ENCODE measurements at places on chromosomes 1 and 21.
A peak's percentile ranks its signal among the peaks of the same experiment; 100 is the strongest.

DNA sequence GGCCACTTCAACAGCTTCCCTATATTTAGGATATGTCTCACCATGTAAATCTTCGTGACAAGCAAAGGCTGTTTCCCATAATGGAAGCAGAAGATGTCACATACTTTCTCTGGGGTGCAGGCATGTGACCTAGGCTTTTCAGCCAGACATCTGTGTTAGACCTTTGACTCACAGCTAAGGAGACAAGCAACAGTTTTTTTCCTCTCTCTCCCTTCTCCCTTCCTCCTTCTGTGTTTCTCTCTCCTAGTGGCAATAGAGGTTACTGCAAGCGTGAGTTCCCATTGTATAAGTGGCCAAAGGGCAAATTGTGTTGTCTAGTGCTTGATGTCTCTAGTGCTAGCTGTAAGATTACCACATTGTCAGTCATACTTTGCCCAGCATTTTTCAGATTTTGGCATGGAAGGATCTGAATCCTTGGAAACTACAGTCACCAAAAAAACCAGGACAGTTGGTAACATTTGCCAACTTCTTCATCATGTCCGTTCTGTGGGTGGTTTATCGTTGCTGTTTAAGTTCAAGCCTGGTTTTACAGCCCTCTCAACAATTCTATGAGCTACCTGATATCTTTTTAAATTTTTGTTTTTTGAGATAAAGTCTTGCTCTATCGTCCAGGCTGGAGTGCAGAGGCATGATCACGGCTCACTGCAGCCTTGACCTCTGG lies 44.4 kb upstream of the RABGAP1L start:
- peak; percentile 58 for DNase-seq

GRCh38 chr1:198186916-198187580 lies 30.2 kb downstream of the NEK7 start:
- DNase-seq = no peak

DNA sequence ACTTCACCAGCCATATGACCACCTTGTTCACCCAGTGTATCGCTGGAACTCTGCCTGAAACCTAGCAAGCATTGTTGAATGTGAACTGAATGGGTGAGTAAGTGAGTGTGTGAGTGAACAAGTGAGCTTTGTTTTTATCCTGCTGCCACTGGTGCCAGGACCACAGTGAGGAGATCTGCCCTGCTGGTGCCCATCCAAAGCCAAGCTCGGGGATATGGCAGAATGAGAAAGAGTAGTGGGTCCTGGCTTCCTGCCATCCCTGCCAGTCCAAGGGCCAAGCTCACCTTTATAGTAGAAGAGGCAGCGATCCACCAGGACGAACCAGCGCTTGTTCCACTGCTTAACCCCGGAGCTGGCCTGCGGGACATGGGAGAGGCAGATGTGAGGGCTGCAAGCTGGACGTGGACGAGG lies 53.4 kb upstream of the GOLT1A start:
- DNase-seq = no peak

DNA sequence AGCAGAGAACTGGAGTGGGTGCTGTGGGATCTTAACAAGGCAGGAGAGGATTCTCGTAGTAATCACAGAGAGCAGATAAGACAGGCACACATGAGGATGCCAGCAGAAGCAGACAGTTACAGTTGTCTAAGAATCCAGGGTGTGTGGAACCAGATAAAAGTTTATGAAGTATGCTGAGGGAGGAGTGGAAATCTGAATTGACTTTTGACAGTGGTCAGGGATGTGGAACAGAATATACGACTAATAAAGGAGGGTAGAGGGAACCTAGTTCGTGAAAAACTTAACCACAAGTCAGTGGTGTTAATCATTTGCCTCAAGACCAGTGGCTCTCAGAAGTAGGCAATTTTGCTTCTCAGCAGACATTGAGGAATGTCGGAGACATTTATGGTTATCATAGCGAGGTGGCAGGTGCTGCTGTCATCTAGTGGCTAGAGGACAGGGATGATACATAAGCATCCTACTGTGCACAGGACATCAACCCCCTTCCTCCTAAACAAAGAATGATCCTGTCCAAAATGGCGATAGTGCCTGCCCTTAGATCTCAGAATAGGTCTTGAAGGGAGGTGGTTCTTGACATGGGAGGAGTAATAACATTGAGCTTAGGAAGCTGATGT lies 3.0 kb downstream of the LRRC8D start:
- DNase-seq = no peak

DNA sequence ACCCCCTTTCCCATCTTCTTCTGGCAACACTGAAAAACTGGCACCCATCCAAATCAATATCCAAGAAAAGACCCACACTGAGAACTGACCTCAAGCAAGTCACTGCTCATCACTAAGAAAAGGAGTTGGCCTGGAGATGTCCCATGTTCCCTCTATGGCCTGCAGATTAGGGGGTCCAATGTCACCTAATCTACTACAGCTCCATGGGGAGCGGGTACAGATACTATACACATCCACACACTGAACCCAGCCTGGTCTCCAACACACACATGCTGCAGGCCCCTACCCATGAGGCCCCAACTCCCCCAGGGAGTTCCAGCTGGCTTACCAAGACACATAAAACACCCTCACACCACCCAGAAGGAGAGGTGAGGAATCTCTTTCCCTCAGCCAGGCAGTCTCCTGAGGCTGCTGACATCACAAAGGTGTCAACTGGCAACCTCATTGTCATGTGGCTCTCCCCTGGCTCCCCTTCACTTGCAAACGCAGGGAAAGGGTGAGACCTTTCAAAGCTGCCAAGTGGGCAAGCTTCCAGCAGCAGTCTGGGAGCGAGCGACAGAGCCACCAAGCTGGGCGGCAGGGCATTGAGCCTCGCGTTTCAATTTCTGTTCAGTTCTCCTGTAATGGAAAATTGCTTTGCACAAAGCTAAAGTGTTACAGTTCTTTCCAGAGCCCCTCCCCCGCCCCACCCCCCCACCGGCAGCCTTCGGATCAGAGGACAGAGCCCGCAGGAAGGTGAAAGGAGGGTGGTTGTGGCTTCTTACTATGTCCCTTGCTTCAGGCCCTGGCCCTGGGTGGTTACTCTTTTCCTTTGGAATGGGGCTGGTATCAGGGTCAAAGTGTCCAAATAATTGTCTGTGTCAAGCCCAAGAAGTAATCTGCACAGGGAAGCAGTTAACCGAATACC lies at the start of gene LRRC52:
Gene LRRC52, plus strand, starts transcription at position 469 of the 907 bp plus-strand sequence. Its CDS starts 297 bp downstream, at position 766.
- no peak for DNase-seq

DNA sequence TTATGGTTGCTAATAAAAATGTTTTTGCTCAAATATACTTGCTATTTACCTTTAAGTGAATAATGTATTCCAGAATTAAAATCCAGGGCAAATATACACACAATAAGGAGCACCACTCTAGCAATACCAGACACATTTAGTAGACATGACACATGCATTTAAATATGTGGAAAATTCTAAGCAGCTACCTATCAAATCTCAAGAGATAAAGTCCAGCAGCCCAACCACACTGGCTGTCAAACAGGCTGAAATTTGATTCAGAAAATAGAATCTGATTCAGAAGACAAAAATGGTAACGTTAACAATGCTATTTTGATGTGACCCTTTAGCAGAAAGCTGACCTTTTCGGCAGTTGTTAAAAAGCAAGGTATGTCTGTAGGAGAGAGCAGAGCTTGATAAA lies 42.3 kb downstream of the PLEKHO1 start:
- DNase-seq = peak; percentile 79

DNA sequence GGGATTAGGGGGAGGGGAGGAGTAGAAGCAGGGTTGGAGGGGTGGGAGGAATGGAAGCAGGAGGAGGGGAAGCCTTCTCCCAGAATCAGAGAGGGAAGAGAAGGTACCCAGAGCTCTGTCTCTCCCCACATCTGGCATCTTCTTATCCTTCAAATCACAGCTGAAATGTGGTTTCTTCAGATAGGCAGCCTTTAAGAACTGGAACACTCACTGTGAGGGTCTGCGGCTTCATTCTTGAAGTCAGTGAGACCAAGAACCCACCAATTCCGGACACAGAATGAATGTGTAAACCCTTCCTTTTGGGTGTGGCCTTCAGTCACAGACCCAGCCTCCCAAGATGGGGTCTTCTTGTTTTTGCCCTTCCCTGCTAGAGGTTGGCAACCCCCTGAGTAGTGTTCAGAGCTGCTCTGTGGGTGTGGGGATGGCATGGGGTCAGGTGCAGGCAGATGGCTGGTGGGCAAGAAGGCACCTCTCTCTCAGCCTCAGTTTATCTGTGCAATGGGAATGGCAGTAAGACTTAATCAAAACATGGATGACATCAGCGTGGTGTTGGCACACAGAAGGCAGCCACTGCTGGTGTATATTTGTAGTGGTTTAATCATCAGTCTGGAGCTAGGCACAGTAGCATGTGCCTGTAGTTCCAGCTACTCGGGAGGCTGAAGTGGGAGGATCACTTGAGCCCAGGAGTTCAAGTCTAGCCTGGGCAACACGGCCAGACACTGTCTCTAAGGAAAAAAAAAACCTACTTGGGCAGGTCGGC lies 7.2 kb downstream of the FAAH start:
- peak; percentile 15 for DNase-seq

DNA sequence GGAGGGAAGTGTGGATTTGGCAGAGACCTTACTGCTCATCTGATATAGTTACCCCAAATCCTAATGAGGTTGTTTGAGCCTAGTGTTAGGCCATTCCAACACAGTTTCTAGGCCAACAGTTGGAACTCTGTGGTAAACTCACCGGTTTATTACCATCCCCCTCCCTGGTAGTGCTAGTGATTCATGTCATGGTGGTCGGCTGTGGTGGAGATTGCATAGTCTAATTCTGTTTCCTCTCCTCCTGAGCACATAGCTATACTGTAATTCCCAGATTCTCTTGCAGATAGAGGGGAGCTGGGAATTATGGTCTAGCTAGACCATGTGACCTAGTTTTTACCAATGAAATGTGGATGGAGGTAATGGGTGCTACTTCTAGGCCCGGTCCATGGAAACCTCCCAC lies 123.7 kb upstream of the KIF26B start:
- DNase-seq = no peak

DNA sequence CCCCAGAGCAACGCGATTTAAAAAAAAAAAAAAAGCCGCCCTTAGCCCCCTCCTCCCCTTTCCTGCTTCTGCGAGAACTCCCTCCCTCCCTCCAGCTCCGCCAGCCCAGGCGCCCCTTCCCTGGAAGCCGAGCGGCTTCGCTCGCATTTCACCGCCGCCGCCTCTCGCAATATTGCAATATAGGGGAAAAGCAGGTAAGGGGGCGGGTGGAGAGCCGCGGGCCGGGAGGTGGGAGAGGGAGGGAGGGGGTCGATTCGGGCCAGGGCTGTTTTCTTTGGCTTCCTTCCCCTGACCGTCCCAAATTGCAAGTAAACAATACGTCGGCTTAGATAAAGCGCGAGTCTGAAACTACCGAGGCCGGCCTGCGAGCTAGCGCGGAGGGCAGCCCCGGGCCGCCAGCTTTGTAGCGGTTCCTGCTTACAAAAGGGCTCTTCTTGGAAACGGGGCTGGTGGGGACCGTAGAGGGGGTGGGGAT lies 408 bp downstream of the LMO4 start:
- peak; percentile 63 for DNase-seq

DNA sequence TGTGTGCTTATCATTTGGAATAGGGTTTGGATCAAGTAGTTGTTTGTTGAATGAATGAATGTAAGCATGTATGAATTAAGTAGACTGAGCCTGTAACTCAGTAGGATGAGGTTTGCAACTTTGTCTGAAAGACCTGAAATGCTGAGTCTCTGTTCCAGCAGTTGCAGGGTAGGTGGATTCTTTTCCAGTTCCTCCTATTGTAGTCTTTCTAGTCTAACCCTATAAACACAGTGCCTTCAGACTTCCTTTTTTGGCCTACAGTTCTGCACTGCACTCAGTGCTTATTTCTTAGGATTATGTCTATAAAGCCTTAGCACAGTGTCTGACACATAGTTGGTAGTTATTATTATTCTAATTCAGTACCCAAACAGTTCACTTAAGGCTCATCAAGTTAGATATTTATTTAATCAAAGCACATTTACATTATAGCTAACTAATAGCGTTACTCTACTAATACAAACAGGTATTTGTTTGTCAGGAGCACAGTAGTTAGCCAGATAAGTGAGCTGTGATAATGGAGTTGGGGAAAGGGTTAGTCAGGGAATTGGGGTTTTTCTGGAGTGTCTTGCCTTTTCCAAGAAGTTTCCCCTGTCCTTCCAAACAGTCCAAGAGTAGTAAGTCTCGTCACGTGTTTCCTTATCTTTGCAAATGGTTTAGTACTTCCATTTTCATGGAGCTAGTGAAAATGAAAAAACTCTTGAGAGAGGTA lies 45.0 kb downstream of the ABCD3 start:
- no peak for DNase-seq

- DNase-seq = peak; percentile 73
Observed at GRCh38 chr1:67833602-67833940, 304 bp upstream of the GNG12 start.

DNA sequence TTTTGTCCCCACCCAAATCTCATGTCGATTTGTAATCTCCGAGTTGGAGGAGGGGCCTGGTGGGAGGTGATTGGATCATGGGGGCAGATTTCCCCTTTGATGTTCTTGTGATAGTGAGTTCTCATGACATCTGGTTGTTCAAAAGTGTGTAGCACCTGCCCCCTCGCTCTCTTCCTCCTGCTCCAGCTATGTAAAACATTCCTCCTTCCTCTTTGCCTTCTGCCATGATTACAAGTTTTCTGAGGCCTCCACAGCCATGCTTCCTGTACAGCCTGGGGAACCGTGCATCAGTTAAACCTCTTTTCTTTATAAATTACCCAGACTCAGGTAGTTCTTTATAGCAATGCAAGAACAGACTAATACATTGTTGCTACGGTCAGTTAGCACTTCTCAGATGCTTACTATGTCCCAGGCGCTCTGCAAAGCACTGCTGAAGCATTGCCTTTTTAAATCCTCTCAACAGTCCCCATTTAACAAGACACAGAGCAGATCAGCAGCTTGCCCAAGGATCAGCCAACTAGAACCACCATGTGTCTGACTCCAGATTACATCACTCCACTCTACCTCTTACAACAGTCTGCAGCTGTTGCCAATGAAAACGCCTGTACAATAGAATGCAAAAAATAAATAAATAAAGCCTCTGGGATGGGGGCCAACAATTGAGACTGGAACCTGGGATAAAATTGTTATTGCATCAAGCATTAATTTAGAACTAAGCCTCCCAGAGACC lies 52.4 kb upstream of the USP1 start:
- peak; percentile 94 for DNase-seq

GRCh38 chr1:36309397-36309796 lies 3.2 kb downstream of the SH3D21 start:
- DNase-seq = no peak

GRCh38 chr1:181206513-181206912 lies 118.0 kb downstream of the IER5 start:
- DNase-seq = no peak

DNA sequence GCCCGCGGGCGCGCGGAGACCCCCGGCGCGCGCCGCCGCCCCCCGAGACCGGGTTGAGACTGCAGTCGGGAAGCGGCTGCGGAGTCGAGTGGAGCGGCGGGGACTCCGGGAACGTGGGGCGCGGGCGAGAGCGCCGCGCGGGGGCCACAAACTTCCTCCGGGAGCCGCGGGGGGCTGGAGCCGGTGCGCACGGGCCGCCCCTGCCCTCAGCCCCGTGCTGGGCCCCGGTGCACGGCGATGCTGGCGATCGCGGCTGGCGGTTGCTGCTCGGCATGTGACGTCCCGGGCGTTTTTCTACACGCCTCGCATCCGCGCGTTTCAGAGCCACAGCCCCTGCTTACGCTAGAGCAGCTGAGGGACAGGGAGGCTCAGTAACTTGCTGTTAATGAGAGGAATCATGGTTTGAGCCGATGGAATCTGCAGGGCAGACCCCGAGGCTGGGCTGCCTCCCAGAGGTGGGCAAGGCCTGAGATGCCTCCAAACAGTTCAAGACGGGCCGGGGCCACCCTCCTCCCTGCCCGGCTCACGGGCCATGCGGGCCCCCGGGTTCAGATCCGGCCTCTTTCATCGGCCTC lies 520 bp downstream of the TMEM201 start:
- DNase-seq = peak; percentile 32
